ENCODE measurements at places on chromosomes 5 and 9.

DNA sequence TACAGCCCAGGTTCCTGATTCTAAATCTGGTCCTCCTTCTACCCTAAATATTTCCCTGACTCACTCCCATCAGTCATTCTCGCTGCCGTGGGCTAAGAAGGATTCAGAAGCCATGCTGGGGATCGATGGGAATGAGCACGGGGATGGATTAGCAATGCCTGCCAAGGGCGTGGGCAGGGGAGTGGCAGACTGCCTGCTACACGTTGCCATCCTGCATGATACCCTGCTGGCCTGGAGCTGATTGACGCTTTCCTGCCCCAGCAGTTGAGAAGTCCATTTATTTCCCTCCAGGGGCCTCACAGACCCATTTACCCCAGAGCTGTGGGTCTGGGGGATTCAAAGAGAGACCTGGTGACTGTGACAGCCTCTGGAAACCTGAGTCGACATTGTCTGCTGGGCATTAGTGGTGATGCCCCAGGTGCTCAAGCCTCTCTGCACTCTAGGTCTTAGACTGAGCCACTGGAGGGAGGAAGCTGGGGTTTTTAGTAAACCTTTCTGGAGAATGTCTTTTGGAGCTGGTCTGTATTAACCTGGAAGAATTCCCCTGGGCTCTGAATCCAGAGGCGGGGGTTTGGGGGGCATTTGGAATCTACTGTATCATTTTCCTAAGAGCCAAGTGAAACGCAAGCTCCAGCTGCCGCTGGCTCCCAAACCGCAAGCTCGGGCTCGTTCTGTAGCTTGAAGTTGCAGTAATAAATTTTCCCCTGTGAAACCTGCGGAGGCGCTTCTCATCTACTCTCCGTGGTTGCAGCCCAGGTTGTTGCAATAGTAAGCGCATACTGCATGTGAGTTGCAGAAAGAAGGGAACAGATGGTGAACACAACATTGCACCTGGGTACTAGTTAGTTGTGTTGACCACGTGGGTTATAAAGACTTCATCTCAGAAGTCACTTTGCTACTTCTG, 76.3 kb upstream of the RAPGEF1 start:
- DNase-seq = no peak

- peak; percentile 38 for DNase-seq
Observed at GRCh38 chr5:98770209-98770910, 3.1 kb upstream of the RGMB start.

- peak; percentile 89 for DNase-seq
Observed at GRCh38 chr5:43514816-43515677, at the start of gene C5orf34. TSS of gene C5orf34 (minus strand) at chr5:43515148. CDS start at chr5:43509339, 5,809 bp downstream.

GRCh38 chr5:177487144-177487543, 10.3 kb downstream of the PDLIM7 start:
- no peak for DNase-seq

GRCh38 chr9:89999176-89999533, 394.3 kb downstream of the GADD45G start:
- DNase-seq = no peak

DNA sequence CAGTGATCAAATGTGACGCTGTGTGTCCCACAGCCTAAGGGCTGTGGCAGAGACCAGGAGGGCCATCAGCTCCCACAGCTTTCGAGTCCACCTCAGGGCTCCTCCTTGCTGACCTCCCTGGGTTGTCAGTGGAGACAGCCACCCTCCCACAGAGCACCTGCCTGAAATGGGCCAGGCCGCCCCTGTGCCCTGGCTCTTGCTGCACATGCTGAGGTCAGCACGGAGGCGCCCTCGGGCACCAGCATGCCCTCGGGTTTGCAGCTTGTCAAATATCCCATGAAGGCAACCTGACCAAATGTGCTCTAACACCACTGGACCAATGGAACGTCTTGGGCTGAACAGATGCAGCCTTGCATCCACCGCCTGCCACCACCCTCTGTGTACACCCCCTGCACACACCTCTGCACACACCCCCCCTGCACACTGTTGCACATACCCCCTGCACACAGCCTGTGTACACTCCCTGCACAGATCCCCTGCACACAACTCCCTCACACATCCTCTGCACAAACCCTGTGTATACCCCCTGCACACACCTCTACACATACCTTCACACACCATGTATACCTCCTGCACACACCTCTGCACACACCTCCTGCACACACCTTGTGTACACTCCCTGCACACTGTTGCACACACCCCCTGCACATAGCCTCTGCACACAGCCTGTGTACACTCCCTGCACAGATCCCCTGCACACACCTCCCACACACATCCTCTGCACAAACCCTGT, 2.0 kb upstream of the CEP72 start:
- DNase-seq = no peak

DNA sequence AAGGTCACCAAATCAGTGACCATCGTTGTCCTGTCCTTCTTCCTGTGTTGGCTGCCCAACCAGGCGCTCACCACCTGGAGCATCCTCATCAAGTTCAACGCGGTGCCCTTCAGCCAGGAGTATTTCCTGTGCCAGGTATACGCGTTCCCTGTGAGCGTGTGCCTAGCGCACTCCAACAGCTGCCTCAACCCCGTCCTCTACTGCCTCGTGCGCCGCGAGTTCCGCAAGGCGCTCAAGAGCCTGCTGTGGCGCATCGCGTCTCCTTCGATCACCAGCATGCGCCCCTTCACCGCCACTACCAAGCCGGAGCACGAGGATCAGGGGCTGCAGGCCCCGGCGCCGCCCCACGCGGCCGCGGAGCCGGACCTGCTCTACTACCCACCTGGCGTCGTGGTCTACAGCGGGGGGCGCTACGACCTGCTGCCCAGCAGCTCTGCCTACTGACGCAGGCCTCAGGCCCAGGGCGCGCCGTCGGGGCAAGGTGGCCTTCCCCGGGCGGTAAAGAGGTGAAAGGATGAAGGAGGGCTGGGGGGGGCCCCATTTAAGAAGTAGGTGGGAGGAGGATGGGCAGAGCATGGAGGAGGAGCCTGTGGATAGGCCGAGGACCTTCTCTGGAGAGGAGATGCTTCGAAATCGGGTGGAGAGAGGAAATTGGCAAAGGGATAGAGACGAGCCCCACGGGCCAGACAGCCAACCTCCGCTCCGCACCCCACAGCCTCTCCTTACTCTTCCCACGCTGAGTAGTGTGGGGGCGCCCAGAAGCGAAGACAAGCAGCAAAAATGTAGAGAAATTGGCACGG, 1.7 kb downstream of the RXFP3 start:
- DNase-seq = no peak

GRCh38 chr9:33177086-33177485, 9.9 kb upstream of the B4GALT1 start:
- no peak for DNase-seq

DNA sequence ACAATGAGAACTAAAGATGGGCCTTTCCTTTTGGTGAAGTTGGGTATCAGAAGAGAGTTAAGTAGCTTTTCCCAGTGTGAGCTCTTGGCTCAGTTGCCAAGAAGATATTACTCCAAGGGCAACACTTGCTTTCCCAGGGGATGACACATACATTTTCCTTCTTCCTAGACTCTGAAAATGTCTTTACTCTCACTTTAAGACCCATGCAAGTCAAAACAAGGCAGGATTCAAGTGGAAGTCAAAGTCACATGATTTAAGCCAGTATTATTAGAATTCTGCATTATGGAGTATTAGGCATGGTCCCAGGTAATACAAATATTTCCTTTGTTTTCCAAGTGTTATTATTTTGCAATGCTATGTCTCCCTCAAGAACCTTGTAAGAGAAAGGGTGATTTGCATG, 175.1 kb downstream of the PPP2R2B start:
- DNase-seq = no peak

GRCh38 chr5:153969563-153969895, 69.2 kb downstream of the FAM114A2 start:
- DNase-seq = no peak

GRCh38 chr9:137195525-137196220, 4.9 kb downstream of the TPRN start:
- DNase-seq = no peak

DNA sequence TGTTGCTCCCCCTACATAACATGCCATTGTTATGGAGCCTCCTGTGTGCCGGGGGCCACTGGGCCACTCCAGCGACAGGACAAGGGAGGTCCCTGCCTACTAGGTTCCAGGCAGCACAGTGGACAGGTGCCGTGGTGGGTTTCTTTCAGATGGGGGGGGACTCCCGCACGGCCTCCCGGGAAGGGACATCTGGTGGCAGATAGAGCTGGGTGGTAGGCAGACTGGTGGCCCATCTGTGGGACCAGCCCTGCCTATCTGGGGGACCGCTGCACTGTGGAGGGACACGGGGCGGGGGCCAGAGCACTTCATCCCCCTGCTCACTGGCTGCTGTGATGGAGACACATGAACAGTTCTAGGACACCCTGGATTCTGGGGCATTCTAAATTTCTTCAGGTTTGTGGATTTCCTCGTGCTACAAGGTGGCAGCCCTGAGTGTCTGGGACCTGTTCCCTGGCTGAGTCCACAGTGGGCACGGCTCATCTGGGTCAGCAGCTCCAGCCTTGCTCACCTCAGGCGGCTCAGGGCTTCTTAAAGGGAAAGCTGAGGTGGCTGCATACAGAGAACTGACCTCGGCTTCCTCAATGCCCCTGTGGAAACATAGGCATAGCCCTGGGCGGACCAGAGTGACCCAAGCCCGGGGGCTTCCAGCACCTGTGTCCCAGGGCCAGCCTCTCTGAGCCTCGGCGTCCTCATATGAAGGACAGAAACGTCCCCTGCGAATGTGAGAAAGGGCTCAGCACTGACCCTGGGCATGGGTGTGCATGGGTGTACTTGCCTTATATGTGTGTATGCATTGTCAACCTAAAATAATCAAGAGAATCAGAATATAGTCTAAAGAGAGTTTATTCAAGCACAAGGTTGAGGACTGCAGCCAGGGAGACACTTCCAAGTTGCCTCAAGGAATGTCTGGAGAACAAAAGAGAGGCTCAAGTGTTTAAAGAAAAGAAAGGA, 22.5 kb downstream of the FGD3 start:
- no peak for DNase-seq

- no peak for DNase-seq
Observed at GRCh38 chr9:93587651-93588347, 11.4 kb downstream of the PHF2 start.

GRCh38 chr5:59293700-59294099, 599.8 kb downstream of the PDE4D start:
- DNase-seq = no peak

DNA sequence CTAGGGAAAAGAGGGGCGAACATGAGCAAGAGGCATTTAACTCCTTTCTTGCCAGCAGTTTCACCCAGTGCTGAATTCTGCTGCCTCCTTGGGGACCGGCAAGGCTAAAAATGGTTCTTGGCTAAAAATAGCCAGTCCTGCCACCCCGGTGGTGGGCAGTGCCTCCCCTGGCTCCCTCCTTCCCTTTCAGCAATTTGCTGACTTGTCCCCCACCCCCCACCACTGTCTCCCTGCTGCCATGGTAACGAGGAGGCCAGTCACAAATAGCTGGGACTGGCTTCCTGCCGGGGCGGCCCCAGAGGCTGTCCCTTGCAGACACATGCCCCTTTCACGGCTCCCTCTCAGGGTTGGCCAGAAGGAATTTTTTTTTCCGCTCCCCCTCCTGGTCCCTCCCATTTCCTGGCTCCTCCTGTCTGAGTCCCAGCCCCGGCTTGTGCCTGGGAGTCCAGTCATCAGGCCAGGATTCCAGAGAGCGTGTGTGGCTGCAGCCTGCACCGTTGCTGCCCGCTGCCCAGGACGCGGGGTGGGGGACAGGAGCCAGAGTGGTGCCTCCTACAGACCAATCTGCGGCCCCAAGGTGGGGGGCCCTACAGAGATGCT, 130.3 kb downstream of the RGS3 start:
- DNase-seq = peak; percentile 92
